ENCODE measurements at places on chromosomes 6 and 20.

DNA sequence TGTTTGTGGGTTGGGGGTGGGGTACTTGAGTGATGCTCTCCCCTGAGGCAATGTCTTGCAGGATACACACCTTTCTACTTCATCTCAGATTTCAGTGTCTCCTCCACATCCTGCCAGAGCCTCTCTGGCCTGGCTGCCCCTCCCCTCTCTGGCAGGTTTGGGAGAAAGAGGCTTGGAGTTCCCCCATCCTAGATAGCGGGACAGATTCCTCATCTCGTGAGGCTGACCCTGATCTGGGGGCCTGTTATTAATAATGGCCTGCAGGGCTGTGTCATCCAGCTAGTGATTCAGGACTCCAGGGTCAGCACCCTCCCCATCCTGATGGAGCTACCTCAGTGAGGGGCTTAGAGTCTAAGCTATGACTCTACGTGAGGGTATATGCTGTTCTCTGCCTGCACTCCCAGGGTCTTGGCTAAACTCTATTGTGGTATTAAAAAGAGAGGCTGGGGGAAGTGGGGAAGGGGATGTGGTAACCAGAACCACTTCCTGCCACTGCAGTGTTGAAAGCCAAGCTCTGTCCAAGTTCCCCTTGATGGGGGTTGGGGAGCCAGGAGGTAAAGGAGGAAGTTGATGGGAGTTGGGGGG, 3.7 kb upstream of the MMP9 start:
- no peak for DNase-seq

DNA sequence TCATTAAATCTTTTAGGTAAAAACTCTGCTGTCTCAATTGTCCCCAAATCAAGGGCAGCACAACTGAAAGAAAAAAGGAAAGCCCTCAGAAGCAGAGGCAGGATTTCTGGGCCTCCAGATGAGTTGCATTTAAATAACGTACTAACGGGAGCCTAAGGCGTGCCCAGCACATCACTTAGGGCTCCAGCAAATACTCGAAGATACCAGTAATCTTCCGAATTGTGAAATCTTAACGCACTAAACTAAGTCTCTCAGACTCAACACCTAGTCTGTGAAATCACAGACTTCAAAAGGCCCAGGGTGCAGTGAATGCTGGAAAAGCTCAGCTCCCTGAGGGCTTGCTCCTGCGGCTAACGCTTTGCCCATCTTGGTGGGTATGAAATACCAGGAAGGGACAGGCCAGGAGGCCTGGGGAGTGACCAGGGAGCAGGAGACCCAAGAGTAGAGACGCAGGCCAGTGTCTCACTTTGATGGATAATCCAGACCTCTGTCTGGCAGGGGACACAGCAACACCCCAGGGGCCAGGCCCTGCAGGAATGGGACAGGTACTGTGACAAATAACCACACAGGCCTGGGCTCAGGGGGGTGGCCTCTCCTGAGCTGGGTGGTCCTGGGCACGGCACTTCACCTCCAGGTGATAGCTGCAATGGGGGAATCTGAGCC, 36.4 kb downstream of the RRBP1 start:
- no peak for DNase-seq

GRCh38 chr6:142236691-142237090, 65.1 kb upstream of the ADGRG6 start:
- DNase-seq = no peak

- no peak for DNase-seq
Observed at GRCh38 chr20:33465481-33466302, 22.1 kb upstream of the SNTA1 start.

GRCh38 chr6:117503211-117503610, 20.7 kb downstream of the DCBLD1 start:
- no peak for DNase-seq

DNA sequence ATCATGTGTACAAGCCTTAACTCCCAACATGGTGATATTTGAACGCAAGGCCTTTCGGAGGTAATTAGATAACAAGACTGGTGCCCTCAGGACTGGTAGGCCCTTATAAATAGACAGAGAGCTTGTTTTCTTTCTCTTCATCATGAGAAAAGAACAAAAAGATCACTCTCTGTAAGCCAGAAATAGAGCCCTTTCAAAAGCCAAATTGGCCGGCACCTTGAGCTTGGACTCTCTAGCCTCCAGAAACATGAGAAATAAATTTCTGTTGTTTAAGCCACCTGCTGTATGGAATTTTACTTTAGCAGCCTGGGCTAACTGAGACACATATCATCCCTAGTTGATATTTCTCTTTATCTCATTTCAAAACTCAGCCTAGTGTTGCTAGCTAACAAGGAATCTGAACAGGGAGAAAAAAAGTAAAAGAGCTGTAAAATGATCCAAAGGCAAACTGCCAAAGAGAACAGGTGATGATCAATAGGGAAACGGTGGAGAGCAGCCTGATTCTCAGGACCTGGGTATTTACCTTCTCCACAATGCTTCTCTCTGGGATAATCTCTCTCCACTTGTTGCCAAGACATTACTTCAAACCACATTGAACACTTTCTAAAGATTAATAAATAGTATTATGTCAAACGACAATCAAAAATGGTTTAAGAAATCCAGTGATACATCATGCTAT, 6.1 kb downstream of the COL21A1 start:
- no peak for DNase-seq

- no peak for DNase-seq
Observed at GRCh38 chr20:57382516-57382915, 8.7 kb upstream of the RBM38 start.

- DNase-seq = no peak
Observed at GRCh38 chr6:69895396-69895795, 29.0 kb downstream of the COL19A1 start.

DNA sequence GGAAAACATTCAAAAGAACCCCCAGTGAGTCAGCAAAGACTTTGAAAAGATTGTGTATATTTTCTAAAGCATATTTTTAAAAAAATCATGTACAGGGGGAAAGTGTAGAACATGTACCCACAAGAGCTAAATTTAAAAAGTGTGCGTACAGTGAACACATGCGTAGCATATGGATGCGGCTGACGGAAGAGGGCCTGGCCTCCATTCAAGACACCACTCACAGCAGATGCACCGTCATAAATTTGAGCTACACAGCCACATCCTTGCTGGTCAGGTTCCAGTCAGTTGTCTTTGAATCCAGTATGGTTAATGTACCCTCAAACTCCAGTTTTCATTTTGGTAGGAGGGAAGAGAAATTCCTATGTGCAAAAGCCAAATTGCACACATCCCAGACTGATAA, 54.3 kb upstream of the SPACA1 start:
- DNase-seq = no peak

DNA sequence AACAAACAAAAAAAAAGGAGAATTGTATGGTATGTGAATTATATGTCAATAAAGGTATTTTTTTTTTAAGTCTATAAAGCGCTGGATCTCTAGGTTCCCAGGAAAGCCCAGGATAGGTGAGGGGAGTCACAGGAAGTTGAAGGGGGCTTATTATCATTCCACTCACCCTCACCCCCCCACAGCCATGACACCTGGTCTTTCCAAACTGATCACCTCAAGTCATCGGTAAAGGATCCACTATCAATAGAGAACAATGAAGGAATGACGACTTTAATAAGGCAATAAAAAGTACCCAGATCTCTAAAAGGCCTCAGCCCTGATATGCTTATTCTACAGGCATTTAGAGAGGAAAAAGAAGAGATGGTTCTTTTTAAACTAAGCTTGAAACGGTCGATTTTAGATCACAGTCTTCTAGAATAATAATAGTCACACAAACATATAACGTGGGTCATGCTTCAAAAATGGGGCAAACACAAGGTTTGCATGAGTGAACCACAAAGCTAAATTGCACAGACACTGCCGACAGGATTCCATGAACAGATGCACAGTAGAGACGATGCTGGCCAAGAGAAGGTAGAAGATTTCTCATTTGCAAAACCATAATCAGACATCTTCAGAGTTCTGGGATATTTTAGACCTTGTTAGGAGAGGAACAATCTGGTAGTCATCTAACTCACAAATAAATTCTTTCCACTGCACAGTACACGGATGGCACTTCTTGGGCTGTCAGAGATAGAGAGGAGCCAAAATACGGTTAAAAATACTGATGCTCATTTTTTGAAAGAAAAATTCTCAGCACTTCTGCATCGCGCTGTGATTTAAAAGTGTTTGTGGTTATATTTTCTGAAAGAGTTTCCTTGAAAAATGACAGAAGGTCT, 21.0 kb downstream of the ZMYND8 start:
- no peak for DNase-seq

DNA sequence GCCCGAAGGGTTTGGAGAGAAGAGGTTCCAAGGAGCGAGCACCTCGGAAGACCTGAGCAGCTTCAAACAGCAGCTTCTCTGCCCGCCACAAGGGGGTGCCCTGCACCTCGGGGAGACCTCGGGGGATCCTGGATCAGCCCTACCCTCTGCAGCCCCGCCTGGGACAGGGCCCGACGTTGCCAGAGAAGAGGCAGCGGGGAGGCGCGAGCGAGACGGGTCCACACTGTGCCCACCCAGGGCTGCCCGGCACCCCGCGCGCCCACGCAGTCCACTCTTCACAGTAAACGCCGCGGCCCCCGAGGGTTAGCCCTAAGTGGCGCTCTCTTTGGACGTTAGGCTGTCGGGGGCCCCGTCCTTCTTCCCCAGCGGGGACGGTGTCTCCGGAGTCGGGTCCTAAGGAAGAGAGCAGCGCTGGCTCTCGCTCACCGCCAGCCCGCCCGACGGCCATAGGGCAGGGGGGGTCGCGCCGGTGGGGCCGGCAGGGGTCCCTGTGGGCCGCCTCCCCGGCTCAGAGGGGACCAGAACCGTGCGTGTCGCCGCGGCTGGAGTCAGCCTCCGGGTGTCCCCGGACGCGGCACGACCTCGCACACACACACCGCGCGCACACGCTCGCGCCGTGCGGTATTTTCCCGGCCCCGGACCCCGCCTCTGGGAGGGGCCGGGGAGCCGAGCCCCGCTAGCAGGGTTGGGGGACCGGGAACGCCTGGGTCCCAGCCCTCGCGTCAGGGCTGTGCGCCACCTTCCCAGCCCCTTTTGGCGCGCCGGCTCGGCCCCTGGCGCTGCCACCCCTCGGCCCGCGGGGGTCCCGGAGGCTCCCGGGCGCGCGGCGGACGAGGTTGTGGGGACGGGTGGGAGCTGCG, 929 bp downstream of the CDH22 start:
- no peak for DNase-seq

DNA sequence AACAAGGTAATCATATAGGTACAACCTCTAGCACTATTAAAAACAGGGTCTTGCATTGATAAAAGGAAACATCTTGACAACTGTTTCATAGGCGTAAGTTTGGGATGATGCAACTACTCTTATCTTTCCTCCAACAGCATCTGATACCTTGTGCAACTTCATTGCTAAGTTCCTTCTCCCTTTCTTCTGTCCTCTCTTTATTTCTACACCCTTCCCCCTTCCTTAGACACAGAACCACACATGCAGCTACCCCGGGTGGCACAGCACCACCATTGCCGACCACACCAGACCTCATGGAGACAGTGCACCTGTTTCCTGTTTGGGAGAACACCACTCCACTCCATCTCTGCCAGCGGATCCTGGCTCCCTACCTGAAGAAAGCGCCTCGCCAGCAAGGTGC, 14.4 kb downstream of the MYB start:
- DNase-seq = no peak

DNA sequence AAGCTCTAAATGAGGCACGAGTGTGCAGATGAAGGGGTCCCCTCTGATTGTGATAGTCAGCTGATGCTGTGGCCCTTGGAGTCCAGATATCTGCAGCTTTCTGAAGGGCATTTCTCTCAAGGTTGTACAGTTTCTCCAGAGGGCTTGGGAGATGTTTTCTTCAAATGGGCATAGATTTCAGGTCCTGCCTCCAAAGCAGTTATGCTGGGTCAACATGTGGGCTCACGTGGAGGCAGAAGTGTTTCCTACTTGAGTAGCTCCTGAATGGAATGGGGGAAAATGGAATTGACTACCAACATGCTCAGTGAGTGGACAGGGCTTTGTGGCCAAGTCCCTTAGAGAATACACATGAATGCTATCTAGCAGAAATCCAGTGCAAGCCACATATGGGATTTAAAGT, 360.7 kb downstream of the SAMD5 start:
- no peak for DNase-seq

GRCh38 chr6:130222775-130223174, at the start of gene SAMD3:
Gene SAMD3, minus strand, starts transcription at chr6:130222951. Its CDS starts 7,678 bp downstream, at chr6:130215273.
- no peak for DNase-seq

- DNase-seq = no peak
Observed at GRCh38 chr6:103081876-103082630, 1688.5 kb downstream of the GRIK2 start.

DNA sequence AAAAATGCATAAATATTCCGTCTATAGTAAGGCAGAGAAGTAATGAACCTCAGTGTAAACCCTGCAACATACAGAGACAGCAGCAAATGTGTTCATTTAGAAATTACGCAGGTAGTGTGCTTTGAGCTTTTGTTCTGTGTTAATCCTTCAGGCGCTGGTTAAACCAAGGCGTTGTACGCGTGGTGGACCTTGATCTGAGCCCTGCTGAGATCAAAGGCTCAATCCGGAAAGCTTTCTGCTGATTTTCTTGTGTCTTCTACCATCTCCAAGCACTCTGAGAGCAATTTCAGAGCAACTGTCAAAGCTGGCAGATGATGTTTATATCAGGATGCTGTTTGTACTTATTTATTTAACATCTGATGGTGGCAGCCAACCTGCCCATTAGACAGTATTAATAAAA, 382.8 kb downstream of the CDH26 start:
- no peak for DNase-seq

- DNase-seq = no peak
Observed at GRCh38 chr6:143074101-143074500, 13.4 kb downstream of the AIG1 start.

GRCh38 chr20:5127204-5127858, 523 bp downstream of the CDS2 start:
- DNase-seq = no peak

DNA sequence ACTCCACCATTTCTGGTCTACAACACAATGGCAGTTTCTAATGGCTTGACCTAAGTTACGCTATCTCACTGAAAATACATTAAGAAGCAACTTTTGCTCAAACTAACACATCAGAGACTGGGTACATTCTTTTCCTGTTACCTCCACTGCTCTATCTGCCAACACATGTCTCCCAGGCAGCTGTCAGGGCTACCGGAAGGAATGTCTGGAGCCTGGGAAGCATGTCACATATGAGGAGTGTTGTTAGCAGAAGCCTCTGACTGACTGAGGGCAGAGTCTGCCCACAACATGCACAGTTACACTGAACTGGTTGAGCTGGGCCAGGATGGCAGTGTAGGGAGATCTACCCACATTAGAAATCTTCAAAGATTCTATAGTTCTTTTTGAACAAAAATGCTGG, 264.5 kb downstream of the KIF16B start:
- DNase-seq = no peak

DNA sequence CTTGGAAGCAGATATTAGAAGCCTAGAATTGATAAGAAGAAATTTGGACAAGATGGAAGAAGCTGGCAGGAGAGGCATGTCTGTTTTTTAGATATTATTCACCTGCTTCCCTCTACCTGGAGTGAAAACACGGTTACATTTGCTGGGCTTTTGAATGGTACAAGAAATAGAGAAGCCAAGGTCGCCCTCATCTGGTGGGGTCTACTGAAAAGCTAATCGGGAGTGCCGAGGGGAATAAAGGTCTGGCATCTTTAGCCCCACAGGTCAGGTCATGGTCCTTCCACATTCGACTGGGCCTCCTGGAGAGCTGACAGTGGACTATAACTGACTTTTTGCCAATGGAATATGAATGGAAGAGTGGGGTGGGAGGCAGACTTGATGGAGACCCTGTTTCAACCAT, 4.6 kb upstream of the C2 start:
- DNase-seq = no peak

Measured in stromal cell of bone marrow (primary cell).